ENCODE measurements at places on chromosomes 3 and 15.
A peak's percentile ranks its signal among the peaks of the same experiment; 100 is the strongest.

DNA sequence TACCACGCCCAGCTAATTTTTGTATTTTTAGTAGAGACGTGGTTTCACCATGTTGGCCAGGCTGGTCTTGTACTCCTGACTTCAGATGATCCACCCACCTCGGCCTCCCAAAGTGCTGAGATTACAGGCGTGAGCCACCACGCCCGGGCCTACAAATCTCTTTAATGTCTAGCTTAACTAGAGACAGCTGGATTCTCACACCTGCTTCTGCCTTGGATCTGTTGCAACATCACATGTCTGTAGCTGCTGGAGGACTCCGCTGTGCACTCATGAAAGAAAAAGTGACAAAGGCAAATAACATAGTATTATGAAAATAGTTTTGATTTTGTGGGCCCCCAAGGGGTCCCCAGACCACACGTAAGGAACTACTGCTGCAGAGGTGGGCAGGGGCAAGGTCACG, 85.9 kb downstream of the NCEH1 start:
- no peak for DNase-seq

- no peak for DNase-seq
Observed at GRCh38 chr15:65663521-65663920, 41.8 kb downstream of the SLC24A1 start.

DNA sequence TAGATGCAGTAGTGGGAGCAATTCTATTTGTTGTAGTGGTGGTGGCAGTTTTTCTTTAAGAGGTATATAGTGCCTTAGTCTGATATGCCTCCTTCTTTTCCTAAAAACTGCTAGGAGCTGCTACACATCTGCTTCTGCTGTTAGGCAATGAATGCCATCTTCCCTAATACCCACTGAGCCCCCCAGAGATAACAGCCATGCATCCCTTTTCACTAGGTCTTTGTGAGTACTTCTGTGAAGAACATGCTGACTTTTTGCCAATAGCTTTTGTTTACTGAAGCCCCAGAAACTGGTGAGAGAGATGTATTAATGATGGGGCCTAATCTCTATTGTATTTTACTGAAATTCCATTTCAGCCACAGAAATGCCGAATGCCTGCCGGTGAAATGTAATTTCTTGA, 92.6 kb upstream of the CHL1 start:
- DNase-seq = no peak

GRCh38 chr15:84715441-84716035, 401 bp downstream of the SEC11A start:
- DNase-seq = peak; percentile 71

- no peak for DNase-seq
Observed at GRCh38 chr3:149424918-149425317, 47.5 kb upstream of the TM4SF1 start.

GRCh38 chr3:52817860-52818259, 12.6 kb downstream of the ITIH4 start:
- no peak for DNase-seq

GRCh38 chr3:11689749-11690148, 46.0 kb upstream of the VGLL4 start:
- no peak for DNase-seq

DNA sequence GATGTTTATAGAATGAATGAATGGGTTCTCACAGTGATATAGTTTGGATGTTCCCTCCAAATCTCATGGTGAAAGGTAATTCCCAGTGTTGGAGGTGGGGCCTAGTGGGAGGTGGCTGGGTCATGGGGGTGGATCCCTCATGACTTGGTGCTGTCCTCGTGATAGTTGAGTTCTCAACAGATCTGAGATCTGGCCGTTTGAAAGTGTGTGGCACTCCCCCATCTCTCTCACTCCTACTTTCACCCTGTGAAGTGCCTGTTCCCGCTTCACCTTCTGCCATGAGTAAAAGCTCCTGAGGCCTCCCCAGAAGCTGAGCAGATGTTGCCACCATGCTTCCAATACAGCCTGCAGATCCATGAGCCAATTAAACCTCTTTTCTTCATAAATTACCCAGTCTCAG, 170.8 kb upstream of the LINGO1 start:
- DNase-seq = no peak

- DNase-seq = no peak
Observed at GRCh38 chr15:66657185-66658020, 44.6 kb upstream of the SMAD6 start.

- no peak for DNase-seq
Observed at GRCh38 chr3:165549665-165550064, 287.6 kb downstream of the BCHE start.

DNA sequence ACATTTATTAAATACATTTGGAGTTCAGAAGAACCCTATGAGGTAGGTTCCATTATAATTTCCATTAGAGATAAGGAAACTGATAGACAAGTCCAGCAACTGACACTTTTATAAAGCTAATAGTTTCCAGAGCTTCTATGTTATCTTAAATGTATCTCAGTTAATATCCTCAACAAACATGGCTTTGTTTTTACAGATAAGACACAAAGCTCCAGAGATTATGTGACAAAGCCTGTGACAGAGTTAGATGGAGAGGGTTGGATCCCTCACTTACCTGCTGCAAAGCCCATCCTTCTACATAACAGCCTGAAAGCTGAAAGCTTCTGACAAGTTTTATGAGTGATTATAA, 473 bp upstream of the COMMD2 start:
- no peak for DNase-seq

- no peak for DNase-seq
Observed at GRCh38 chr3:37814547-37814946, 47.1 kb upstream of the CTDSPL start.

DNA sequence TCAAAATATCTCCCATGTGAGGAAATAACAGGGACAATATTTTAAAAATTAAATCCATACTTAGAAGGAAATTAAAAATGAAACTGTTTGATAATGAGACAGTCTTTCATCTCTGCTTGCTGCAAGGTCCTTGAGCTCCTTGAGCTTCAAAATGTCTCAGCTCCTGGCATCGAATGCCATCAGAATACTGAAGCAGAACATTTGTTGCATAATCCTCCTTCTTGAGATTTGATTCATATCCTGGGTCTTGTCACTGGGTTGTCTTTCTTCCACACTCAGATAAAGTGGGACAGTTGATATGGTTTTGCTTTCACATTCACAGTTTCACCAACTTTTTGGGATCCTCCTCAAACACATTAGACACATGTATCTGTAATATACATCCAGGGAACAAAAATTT, 27.8 kb downstream of the COL8A1 start:
- DNase-seq = no peak

- no peak for DNase-seq
Observed at GRCh38 chr15:74801311-74801997, 11.2 kb upstream of the LMAN1L start.

- no peak for DNase-seq
Observed at GRCh38 chr3:50648313-50648712, 26.4 kb upstream of the DOCK3 start.

DNA sequence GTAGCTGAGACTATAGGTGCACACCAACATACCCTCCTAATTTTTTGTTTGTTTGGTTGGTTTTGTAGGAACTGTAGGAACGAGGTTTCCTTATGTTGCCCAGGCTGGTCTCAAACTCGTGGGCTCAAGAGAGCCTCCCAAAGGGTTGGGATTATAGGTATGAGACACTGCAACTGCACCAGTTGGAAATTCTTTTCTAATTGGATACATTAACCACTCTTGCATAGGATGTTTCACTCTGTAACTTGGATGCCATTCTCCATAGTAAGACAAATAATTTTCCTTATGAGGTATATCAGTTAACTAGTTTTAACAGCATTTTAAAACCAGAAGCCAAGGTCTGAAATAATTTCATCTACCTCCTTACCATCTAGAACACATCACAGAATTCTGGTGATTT, 6.7 kb upstream of the ALCAM start:
- DNase-seq = no peak

GRCh38 chr3:189519458-189519857, 111.7 kb upstream of the TP63 start:
- no peak for DNase-seq

GRCh38 chr3:56347219-56347871, 120.9 kb downstream of the ERC2 start:
- peak; percentile 62 for DNase-seq

- DNase-seq = no peak
Observed at GRCh38 chr3:158085931-158086330, 20.3 kb downstream of the SHOX2 start.

- DNase-seq = no peak
Observed at GRCh38 chr3:69149586-69149985, 27.2 kb upstream of the LMOD3 start.

- DNase-seq = no peak
Observed at GRCh38 chr3:64072126-64072525, 48.8 kb upstream of the PSMD6 start.

DNA sequence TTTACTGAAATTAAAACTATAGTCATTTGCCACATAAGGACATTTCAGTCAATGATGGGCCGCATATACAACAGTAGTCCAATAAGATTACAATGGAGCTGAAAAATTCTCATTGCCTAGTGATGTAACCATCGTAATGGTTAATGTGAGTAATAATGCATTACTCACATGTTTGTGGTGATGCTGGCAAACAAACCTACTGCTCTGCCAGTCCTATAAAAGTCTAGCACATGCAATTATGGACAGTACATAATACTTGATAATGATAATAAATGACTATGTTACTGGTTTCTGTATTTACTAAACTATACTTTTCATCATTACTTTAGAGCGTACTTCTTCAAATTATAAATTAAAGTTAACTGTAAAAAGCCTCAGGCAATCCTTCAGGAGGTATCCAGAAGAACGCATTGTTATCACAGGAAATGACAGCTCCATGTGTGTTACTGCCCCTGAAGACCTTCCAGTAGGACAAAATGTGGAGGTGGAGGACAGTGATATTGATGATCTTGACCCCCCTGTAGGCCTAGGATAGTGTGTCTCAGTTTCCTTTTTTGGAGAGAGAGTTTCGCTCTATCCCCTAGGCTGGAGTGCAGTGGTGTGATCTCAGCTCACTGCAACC, 102.7 kb downstream of the ATP1B3 start:
- DNase-seq = no peak

DNA sequence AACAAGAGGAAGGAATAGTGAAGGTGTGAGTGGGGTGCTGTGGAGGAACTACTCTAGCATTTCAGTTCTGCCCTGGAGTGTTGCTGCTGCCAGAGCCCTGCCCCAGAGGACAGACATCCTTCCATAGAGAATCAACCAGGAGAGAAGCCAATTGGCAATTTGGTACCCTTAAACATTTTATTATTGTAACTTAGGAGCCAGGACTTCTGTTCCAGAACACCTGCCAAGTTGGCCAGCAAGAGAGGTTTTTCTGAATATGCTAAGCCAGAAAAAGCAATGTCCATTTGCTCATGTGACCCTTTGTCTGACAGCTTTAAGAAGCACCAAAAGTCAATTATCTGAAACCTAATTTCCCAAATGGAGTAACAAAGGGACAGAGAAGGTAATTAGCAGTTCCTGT, 264.9 kb downstream of the MEX3B start:
- no peak for DNase-seq

DNA sequence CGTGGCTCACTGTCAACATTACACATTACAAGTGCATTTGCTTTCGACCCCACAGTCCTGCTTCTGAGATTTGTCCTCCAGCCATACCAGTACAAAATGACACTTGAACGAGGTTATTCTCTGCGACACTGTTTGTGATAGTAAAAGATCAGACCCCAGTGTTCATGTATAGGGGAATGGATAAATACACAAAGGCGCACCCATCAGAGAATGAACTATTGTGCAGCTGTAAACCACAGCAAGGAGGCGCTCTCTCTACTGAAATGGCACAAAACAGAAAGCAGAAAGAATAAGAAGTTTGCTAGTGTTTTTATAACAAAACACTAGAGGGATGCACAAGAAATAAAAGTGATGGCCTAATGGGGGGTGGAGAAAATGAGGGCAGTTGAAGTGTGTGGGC, 4.9 kb upstream of the CHSY1 start:
- DNase-seq = no peak

GRCh38 chr3:62567097-62568021, 194.0 kb upstream of the FEZF2 start:
- DNase-seq = no peak

GRCh38 chr3:38968891-38969290, 82.9 kb downstream of the SCN11A start:
- DNase-seq = no peak

DNA sequence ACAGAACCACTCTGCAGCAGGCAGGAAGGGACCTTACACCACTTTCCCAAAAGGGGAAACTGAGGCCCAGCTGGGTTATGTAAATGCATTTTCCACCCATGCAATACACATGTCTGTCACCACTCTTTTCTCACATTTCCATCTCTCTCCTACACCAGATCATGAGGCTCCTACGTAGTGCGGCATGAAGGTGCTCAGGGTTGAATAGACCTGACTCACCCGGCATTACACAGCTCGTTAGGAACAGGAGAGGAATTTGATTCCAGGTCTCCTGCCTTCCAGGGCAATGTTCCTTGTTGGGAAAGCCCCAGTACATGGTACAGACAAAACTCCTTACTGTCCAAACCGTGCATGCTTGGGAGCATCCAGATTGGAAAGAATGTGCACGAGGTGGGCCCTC, 61.9 kb upstream of the DCLK3 start:
- no peak for DNase-seq

DNA sequence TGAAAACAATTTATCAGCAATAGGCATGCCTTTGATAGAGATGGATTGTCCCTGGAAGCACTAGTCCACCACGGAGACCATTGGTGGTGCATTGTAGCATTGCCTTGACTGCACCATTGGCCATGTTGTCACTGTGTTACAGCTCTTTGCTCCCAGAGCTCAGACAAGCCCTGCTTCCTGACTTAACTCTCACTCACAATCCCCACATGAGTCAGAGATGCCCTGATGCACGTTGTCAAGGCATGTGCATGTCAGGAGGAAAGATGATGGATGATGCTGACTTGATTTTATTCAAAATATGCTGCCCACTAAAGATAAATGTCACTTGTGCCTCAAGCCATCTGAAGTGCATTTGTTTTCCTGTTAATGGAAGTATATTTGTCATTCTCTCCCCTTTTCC, 266.1 kb downstream of the ARRDC4 start:
- DNase-seq = no peak

GRCh38 chr3:48398701-48399386, 26.8 kb downstream of the FBXW12 start:
- DNase-seq = peak; percentile 44

DNA sequence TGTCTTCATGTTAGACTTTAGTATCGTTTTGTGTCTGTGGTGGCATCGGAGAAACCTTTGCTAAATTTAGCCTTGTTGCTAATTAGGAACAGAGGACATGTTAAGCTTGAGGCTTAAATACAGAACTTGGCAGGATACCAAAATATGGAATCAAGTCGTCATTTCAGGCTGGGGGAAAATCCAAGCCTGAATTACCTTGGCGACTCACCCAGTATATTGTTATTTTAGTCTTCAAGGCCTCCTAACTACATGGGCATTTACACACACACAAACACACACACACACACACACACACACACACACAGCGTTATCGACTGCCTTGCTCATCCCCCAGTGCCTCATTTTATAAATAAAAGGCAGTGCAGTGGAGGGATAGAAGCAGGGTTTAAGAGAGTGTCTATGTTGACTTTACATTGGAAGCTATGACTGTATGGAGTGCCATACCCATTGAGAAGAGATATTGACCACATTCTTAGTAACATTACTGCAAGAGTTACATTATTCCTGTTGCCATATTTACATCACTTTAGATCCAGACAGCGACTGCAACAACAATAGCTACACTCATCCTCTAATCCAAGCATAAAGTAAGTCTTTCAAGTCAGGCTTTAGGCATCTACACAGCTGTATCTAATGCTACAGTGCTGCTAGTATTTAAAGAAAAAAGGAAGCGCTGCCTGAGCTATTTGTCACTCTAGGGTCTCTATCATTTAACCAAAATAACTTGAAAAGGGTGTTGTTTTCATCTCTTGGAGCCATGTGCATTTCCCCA, 210.8 kb upstream of the SEMA6D start:
- DNase-seq = no peak

- no peak for DNase-seq
Observed at GRCh38 chr3:123759871-123760270, 124.3 kb downstream of the MYLK start.
